Fibroblast of skin of back (primary cell): ENCODE measurements at places on chromosomes 12 and 14.
A peak's percentile ranks its signal among the peaks of the same experiment; 100 is the strongest.

DNA sequence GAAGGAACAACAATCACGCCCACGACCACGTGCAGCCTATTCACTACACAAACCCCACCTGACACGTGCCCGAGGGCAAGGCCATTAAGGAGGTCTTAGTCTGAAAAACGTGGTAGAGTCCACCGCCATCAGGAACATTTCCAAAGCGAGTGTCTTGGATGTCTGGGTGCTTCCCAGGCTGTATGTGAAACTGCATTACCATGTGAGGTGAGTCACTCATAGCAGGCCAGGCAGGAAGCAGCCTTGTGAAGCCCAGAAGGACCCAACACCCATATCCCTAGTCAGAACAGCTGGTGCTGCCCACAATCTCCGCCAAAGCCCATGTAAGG is 3.3 kb upstream of the KRT79 start:
- DNase-seq = peak; percentile 79

DNA sequence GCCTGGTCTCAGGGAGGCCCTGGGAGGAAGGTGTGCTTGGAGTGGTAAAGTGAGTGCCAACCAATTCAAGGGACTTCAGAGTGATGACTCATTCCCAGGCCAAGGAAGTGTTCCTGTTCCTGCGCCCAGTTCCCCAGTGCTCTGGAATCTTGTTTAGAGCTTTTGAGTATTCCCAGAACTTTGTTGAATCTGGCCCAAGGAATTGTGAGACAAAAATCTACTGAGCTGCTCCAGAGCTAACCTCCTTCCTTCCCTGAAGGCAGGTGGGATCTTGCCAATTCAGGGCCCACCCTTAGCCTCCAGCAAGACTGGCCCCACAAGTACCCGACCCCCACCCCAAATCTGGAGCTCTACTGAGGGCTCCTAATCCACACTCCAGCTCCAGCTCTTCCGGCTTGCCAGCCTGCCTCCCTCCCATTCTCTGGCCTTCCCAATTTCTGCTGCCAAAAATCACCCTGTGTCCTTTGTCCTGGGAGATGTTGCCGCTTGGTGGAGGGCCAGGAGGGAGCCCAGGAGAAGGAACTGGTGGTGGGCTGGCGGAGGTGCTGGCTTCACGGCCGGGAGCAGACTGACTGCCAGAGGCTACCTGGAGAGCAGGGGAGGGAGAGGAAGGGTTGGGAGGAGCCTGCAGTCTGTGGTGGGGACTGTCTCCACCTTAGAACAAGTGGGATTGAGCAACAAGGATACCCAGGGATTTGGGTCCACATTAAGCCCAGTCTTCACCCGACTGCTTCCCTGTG is 2.0 kb upstream of the ATN1 start:
- DNase-seq = peak; percentile 95

- no peak for DNase-seq
Measured at GRCh38 chr12:79560225-79560889, 130.4 kb downstream of the PAWR start.

DNA sequence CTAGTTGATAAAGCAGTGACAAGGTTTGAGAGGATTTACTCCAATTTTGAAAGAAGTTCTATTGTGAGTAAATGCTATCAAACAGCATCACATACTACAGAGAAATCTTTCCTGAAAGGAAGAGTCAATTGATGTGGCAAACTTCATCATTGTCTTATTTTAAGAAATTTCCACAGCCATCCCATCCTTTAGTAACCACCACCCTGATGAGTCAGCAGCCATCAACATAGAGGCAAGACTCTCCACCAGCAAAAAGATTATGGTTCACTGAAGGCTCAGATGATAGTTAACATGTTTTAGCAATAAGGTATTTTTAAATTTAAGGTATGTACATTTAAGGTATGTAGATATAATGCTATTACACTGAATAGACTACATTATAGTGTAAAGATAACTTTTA is 122.1 kb upstream of the ARHGAP5 start:
- peak; percentile 45 for DNase-seq

DNA sequence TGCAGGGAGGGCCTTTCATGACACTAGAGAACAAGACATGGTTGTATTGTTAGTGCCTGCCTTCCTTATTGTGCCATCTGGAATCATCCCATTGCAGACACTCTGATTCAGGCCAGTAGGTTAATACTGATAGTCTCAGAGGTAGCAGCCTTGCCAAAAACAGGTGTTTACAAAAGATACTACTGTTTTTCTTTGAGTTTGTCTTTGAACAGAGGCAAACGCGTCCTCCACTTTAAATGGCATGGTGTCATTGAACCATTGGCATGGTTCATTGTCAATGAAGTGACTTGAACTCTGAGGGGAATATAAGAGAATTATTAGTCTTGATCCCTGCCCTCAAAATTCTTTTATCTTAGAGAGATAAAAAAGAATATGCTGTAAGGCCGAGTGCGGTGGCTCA is 4.2 kb downstream of the FNTB start:
- DNase-seq = no peak

- DNase-seq = peak; percentile 50
Measured at GRCh38 chr12:21413369-21414277, 23.8 kb upstream of the PYROXD1 start.

DNA sequence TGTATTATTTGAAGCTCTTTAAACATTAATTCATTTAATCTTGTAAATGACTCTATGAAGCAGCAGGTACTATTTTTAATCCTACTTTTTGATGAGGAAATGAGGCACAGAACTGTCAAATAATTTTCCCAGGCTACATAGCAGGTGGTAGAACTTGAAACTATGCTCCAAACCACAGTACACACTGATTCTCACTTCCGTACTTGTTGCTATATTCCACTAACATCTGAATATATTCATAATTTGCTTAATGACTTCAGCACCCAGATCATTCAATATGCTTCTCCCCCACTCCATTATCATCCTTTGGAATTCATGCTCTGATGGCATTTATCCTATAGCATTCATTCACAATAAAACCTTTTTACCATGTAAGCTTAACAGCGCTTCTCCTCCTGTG is 4.9 kb downstream of the ERGIC2 start:
- no peak for DNase-seq

DNA sequence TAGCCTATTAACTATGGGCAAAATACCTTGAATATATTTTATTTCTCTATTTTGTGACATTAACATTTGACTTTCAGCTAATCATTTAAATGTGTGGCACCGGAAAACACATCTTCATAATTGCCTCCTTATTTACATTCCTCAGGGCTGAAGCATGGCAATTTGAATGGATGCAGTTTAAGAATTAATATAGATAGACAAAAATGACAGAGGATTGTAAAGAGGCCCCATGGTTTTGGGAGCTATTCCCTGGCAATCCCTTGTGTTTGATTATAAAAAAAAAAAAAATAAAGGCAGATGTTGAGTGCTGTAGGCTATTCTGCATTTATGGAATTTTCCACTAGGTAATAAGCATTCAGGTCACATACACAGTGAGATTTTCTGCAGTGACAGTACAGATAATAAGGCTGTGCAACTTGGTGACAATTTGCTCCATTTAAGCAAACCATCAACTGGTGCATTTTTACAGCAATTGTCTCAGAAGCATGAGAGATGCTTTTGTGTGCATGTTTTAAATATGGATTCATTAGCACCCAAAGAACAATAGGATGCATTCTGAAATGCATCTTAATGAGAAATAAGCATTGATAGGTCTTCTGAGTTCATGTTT is 123.2 kb upstream of the SLC38A4 start:
- no peak for DNase-seq

DNA sequence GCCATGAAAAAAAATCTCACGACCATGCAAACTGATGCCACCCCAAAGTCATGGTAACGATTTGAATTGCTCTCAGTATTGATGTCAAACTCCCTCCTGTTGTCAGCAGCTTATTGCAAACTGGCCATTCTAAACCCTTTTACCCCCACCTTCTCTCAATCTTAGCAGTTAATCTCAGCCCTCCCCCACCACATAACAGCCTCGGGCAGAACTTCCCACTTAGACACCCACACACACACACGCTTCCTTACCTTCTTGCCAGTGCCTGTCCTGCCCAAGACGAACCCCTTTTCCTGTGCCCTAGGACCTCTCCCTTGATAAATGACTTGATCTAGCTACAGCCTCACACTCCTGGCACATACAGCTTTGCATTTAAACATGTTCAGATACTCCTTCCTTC is 56.6 kb downstream of the GPATCH2L start:
- no peak for DNase-seq

DNA sequence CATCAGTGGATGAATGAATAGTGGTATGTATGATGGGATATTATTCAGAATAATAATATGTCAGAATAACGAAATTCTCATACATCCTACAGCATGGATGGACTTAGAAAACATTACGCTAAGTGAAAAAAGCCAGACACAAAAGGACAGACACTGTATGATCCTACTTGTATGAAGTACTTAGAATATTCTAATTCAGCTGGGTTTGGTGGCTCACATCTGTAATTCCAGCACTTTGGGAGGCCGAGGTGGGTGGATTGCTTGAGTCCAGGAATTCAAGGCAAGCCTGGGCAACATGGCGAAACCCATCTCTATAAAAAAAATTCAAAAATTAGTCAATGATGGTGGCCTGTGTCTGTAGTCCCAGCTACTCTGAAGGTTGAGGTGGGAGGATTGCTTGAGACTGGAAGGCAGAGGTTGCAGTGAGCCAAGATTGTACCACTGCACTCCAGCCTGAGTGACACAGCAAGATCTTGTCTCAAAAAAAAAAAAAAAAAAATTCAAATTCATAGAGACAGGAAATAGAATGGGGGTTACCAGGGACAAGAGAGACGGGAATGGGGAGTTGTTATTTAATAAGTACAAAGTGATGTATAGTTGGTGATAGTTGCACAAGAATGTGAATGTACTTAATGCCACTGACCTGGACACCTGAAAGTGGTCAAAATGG is 132.3 kb downstream of the CHST11 start:
- no peak for DNase-seq

- peak; percentile 25 for DNase-seq
Measured at GRCh38 chr14:74425525-74426201, 347 bp downstream of the SYNDIG1L start.

DNA sequence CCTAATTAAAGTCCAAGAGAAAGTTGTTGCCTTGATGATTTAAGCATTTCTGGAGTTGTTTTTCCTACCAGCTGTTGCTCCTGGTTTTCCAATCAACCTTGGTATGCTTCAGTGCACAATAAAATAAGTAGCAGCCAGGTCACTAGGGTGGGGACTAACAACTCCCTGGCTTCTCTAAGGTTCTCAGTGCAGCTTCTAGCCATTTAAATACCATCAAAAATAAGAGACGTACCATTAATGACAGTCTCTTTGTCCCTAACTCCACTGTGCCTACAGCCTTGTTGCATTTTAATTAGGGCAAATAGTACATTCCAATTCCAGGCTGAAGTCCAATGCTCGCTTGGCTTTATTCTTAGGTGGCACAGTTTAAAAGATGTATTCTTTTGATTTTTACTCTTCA is 11.8 kb downstream of the STON2 start:
- no peak for DNase-seq

DNA sequence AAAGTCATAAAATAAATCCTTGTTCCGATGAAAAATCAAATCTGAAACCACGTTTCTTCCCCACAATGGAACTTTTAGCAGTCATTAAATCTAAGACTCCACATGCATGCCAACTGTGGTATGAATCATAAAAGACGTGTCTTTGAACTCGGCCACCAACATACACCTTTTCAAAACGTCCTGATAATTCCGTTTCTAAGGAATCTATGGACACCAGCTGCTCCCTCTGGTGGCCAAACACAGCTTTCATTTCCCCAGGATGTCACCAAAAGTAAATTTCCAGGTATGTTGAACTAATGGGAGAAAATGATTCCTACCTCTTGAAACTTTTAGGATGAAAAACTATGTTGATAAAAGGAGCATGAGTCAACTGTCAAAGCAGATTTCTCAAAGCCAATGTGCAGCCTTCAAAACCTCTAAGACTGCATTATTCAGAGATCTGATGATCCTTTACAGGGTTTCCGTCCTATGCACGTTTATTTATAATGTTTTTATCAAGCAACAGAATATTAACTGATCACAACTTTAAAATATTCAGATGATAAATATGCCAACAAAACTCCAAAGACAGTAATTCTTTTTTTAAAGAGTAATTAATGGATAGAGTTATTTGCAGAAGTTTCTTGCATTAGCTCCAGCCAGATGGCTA is 96.2 kb downstream of the CIT start:
- peak; percentile 20 for DNase-seq

GRCh38 chr14:103259801-103260628 is 74.0 kb upstream of the EIF5 start:
- no peak for DNase-seq

GRCh38 chr14:38758661-38759060 is 344.4 kb downstream of the SEC23A start:
- no peak for DNase-seq

- no peak for DNase-seq
Measured at GRCh38 chr12:96093543-96094196, 58.3 kb upstream of the LTA4H start.

DNA sequence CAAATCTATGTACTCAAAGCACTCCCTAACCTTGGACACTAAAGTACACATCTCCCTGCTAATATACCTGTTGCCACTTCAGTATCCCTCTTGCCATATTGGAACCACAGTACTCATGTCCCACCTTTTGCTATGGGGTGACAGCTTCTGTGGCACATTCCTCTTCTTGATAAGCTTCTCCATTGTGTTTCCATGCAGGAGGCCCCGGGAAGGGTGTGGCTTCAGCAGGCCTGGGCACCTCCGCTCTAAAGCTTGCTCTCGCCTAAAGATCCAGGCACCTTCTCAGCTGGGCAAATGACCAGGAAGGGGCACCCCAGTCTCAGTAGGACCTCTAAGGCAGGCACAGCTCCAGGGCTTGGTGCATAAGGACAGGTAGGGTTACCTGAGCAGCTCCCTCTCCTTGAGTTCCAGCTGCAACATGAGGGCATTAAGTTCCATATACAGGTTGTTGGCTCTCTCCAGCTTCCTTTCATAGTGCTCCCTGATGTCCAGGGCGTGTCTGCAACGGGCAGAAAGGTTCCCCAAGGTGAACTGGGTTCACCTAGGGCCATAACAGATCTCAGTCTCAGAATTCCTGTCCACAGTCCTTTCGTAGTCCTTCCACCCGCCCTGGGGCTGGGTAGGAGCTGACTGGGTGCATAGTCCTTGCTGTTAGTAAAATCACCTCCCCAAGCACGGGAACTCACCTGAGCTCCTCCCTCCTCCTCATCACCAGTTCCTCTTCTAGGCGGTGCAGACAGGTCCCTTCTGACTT is 15.9 kb downstream of the MAP3K12 start:
- DNase-seq = no peak

DNA sequence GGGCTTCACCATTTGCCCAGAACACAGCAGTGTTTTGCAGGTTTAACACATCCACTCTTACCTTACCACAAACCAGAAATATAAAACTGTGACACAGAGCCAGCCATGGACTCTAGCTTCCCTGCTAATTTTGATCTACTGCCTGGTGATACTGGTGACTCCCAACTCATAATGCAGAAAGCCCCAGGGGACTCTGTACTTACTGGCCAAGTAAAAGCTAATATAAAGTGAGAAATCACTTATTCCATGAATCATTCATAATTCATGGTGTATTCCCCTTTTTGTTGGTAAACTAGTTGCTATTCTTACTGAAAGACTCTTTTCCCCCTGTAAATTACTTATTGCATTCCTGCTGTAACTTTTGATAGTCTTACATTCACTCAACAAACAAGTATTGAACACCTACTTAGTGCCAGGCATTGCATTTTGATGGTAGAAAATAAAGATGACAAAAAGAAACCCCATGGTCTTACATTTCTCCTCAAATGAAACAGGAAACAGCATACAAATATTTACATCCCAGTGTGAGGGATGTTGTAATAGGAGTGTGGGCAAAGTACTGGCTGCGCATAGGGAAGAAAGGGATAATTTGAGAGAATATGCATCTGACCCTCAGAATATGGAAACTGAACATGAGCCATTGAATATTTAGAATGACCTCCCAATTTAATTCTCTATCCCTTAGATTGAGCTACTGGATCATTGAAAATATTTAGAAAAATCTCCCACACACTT is 279.6 kb downstream of the PDZRN4 start:
- no peak for DNase-seq

GRCh38 chr14:75232597-75232996 is 46.0 kb upstream of the FOS start:
- no peak for DNase-seq
